H9 (cell line): ENCODE measurements at places on chromosomes 7 and 10. TPM values are rescaled to one million over a fixed set of nuclear protein-coding genes. Genes with fewer than 3 reads are reported as not detected.
A peak's percentile ranks its signal among the peaks of the same experiment; 100 is the strongest.

Gene RPA3
- total RNA-seq, result 108 TPM in 2 replicates

Gene FOXI2
- total RNA-seq, result 0.29 and 0.42 TPM in 2 replicates

Gene ASZ1
- total RNA-seq, result not detected in 2 replicates

Gene TUBB8
- total RNA-seq, result 0.22 and 0.57 TPM in 2 replicates

Gene CALCR
- 0.44 and 0.52 TPM in 2 replicates for total RNA-seq

Gene ACTL6B
- 0.33 and 0.50 TPM in 2 replicates for total RNA-seq

Gene IPMK
- 7.2 and 7.3 TPM in 2 replicates for total RNA-seq

Gene NRP1
- 4.1 and 4.6 TPM in 2 replicates for total RNA-seq

Gene FAM25G
- not detected in 2 replicates for total RNA-seq

Gene MICALL2
- total RNA-seq, result 7.1 and 8.4 TPM in 2 replicates

Gene PNLIPRP3
- not detected in 2 replicates for total RNA-seq

Gene FBH1
- 50.8 and 52.2 TPM in 2 replicates for total RNA-seq

Gene MMD2
- total RNA-seq, result 0.11 and 0.20 TPM in 2 replicates

Gene SPDYE5
- not detected in 2 replicates for total RNA-seq

Gene SFRP5
- total RNA-seq, result 1.7 and 1.8 TPM in 2 replicates

DNA sequence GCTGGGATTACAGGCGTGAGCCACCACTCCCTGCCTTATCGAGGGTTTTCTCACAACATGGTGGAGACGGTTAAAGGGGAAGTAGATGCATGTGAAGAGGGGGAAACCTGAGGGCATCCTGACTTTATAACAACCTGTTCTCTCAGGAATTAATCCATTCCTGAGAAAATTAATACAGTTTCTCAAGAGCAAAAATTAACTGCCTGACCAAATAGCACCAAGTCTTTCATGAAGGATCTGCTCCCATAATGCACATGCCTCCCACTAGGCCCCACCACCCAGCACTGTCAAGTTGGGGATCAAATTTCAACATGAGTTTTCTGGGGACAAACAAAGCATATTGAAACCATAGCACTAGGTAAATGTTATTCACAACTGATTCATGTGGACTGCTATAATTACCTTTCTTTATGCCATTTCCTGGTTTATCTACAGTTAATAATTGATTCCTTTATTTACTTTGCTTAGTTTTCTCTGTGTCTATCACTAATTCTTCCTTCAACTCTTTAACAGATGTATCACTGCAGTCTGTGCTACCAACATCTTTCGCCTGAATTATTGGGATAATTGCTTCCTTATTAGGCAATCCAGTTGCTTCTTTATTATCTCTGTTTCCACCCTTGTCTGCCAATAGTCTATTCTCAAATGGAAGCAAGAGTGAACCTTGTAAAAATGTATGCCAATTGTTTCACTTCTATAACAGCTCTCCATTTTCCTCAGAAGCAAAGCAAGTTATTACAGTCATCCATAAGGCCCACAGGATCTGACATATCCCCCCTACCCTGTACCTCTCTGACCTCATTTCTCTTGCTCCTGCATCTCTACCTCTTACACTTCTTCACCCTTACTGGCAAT is 12.9 kb upstream of the MICU1 start:
- no peaks in the 10 kb centered on the region for H3K4me1 ChIP-seq
- no peaks in the 10 kb centered on the region for H3K27me3 ChIP-seq
- no peak overlapping the region for H3K27ac ChIP-seq

GRCh38 chr7:64602518-64602917 is 39.6 kb upstream of the ZNF680 start:
- H3K4me3 ChIP-seq, result no peak overlapping the region
- H3K27me3 ChIP-seq, result no peaks in the 10 kb centered on the region
- H3K27ac ChIP-seq, result no peak overlapping the region
- no peak for DNase-seq
- H3K4me1 ChIP-seq, result no peaks in the 10 kb centered on the region

GRCh38 chr7:73829921-73830680 is 695 bp upstream of the CLDN4 start:
- peak overlapping the region; percentile 5 for H3K27ac ChIP-seq
- peaks cover 2% of the 10 kb centered on the region for H3K36me3 ChIP-seq
- H3K4me1 ChIP-seq, result peaks cover 17% of the 10 kb centered on the region
- no peak for DNase-seq

GRCh38 chr7:46213154-46213537 is 292.1 kb upstream of the IGFBP3 start:
- no peak overlapping the region for H3K4me3 ChIP-seq
- DNase-seq, result no peak
- no peaks in the 10 kb centered on the region for H3K27me3 ChIP-seq
- H3K36me3 ChIP-seq, result no peaks in the 10 kb centered on the region

GRCh38 chr10:1185911-1186682 is 129.9 kb downstream of the WDR37 start:
- H3K4me1 ChIP-seq, result no peaks in the 10 kb centered on the region
- no peak overlapping the region; the same call in 2 of the 3 replicates for H3K4me3 ChIP-seq
- H3K27ac ChIP-seq, result no peak overlapping the region
- H3K36me3 ChIP-seq, result no peaks in the 10 kb centered on the region

DNA sequence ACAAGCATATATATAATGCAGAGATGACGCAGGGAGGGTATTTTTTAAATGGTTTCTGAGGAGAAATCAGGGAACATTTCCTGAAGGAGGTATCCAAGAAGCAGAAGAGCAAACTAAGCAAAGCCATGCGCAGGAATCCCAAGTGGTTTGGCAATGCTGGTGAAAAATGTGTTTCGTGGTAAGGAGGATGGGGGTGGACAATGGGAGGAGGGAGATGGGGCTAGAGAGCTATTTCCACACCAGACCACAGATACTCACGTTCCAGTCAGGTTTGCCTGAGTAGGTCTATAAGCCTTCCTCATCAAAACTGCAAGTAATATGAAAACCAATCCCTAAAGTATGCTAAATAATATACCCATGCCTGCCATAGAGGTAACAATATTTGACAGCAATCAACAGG is 223.7 kb upstream of the MKLN1 start:
- no peak overlapping the region for H3K4me3 ChIP-seq
- H3K27ac ChIP-seq, result no peak overlapping the region
- no peak for DNase-seq
- H3K4me1 ChIP-seq, result peaks cover 3% of the 10 kb centered on the region; the same call in 1 of the 2 replicates

- H3K27me3 ChIP-seq, result no peaks in the 10 kb centered on the region
- H3K36me3 ChIP-seq, result no peaks in the 10 kb centered on the region
- no peak for DNase-seq
- no peaks in the 10 kb centered on the region for H3K4me1 ChIP-seq
These were observed 43.3 kb upstream of the ADGRA1 start for GRCh38 chr10:133044401-133044811.

GRCh38 chr10:120365872-120366271 is 91.2 kb upstream of the PLPP4 start:
- no peak overlapping the region for H3K4me3 ChIP-seq
- no peaks in the 10 kb centered on the region for H3K27me3 ChIP-seq
- no peaks in the 10 kb centered on the region for H3K4me1 ChIP-seq
- H3K27ac ChIP-seq, result no peak overlapping the region
- DNase-seq, result no peak

- no peak overlapping the region for H3K27ac ChIP-seq
- DNase-seq, result no peak
- no peaks in the 10 kb centered on the region for H3K27me3 ChIP-seq
- no peaks in the 10 kb centered on the region for H3K4me1 ChIP-seq
- H3K36me3 ChIP-seq, result peaks cover 2% of the 10 kb centered on the region; the same call in 1 of the 2 replicates
These were observed 216.8 kb downstream of the RPS24 start for GRCh38 chr10:78250313-78251015.

GRCh38 chr7:114857605-114858004 is 64.3 kb upstream of the MDFIC start:
- H3K4me1 ChIP-seq, result peaks cover 4% of the 10 kb centered on the region
- no peak for DNase-seq
- H3K27ac ChIP-seq, result no peak overlapping the region
- no peaks in the 10 kb centered on the region for H3K36me3 ChIP-seq
- H3K27me3 ChIP-seq, result no peaks in the 10 kb centered on the region

GRCh38 chr7:77866786-77867536 is 68.4 kb downstream of the PHTF2 start:
- no peak overlapping the region for H3K27ac ChIP-seq
- no peak for DNase-seq
- no peak overlapping the region for H3K4me3 ChIP-seq
- no peaks in the 10 kb centered on the region; the same call in 1 of the 2 replicates for H3K36me3 ChIP-seq

GRCh38 chr10:7626283-7626682 is 40.5 kb downstream of the ITIH5 start:
- no peaks in the 10 kb centered on the region for H3K27me3 ChIP-seq
- no peaks in the 10 kb centered on the region for H3K4me1 ChIP-seq
- H3K4me3 ChIP-seq, result no peak overlapping the region
- DNase-seq, result no peak
- no peak overlapping the region for H3K27ac ChIP-seq

- no peak overlapping the region for H3K4me3 ChIP-seq
- H3K4me1 ChIP-seq, result no peaks in the 10 kb centered on the region
- no peaks in the 10 kb centered on the region for H3K36me3 ChIP-seq
- no peak for DNase-seq
- no peaks in the 10 kb centered on the region for H3K27me3 ChIP-seq
These were observed 8.4 kb upstream of the SNX13 start for GRCh38 chr7:17948526-17949238.

DNA sequence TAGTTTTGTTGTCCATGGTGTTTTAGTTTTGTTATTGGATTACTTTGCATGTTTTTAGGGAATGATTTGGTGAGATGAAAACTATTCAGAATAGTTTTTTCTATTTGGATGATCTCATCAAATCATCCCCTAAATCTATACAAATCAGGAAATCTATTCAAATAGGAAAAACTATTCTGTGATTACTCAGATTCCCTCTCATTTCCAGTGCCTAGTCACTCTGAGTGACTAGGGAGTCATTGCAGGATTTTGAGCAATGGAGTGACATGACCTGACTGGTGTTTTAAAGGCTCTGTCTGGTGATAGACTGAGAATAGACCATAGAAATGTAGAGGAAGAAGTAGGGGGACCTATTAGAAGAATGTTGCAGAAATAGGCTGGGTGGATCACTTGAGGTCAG is 72.4 kb downstream of the TPST1 start:
- H3K27ac ChIP-seq, result no peak overlapping the region
- no peaks in the 10 kb centered on the region for H3K36me3 ChIP-seq
- H3K27me3 ChIP-seq, result no peaks in the 10 kb centered on the region
- H3K4me1 ChIP-seq, result no peaks in the 10 kb centered on the region
- no peak for DNase-seq

GRCh38 chr10:71562904-71563303 is 156.7 kb downstream of the C10orf105 start:
- no peaks in the 10 kb centered on the region for H3K36me3 ChIP-seq
- no peak overlapping the region for H3K4me3 ChIP-seq
- H3K27ac ChIP-seq, result no peak overlapping the region
- H3K4me1 ChIP-seq, result peaks cover 13% of the 10 kb centered on the region; the same call in 1 of the 2 replicates
- no peak for DNase-seq

- H3K27me3 ChIP-seq, result no peaks in the 10 kb centered on the region
- peaks cover 2% of the 10 kb centered on the region; the same call in 2 of the 3 replicates for H3K36me3 ChIP-seq
- no peak for DNase-seq
- H3K27ac ChIP-seq, result no peak overlapping the region
These were observed 239.2 kb downstream of the GRID1 start for GRCh38 chr10:86127274-86127819.
